Fibroblast of gingiva (primary cell): ENCODE measurements at places on chromosomes 7 and 10.

- no peak for DNase-seq
These were observed 1.3 kb downstream of the SLC26A4 start for GRCh38 chr7:107661865-107662379.

- peak; percentile 29 for DNase-seq
These were observed 7.5 kb downstream of the RABGEF1 start for GRCh38 chr7:66747881-66748511.

DNA sequence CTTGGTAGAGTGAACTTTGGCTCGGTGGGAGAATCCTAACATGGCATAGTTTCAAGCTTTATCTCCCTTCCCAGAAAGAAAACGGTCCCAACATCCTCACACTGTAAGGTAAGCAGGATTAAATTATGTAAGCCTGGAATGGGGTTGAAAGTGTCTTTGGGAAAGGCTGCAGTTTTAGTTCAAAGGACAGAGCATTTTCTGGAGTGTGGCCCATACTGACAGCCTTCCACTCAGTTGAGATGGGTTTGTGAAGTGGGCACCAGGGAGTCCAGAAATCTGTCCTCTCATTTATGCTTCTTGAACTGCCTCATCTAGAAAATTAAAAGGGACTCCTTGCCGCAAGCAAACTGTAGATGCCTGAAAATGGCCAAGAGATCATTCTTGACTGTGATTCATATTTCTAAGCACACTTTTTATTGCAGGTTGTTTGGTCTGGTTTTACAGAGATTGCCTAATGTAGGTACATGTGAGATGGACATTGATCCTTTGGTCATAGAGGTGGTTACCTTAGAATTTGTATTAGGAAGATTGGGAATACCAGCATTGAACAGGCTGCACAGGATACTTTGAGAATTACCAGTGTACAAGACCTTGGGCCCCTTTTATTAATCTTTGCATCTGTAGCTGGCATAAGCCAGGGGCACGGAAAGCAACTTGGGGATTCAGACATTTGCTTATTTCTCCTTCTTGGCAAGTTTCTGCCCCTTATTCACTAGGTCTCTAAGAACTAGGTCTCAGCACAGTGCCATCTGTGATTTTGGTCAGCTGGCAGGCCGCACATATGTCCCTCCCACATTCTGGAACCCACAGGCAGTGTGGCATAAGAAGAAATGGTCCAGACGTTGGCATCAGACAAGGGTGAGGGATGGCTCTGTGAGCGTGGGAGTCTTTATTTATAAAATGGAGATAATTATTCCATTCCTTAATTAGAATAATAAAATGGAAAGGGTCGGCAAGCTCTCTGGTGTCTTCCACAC is 125.9 kb downstream of the GLCCI1 start:
- DNase-seq, result no peak

DNA sequence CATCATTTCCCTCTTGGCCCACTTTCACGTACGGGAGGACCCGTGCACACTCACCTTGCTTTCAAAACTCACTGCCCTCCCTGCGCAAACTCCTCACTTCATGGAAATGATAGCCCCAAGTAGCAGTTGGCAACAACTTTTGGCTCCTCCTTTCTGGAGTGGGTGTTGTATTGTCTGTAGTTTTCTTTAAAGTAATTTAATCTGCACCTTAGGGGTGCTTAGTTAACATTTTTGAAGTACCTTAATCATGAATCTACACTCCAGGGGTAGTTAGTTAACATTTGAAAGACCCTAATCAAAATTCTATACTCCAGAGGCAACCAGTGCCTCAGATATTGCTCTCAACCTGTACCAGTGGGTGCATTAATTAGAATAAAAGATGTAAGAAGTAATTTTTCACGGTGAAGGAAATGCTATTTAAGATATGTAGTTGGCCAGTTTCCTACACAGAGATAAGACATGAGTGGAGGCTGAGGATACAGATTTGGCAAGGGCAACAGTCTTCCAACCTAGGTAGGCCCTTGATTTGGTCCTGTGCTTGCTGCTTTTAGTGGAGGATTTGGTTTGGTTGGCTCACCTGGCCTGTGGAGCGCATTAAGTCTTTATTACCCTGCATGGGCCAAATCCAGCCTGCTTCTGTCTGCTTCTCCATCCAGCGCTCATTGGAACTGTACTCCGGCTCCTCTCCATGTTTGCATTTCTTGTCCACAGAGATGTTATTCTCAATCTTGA is 93.0 kb downstream of the EXOC4 start:
- no peak for DNase-seq

GRCh38 chr7:12801107-12801506 is 113.7 kb downstream of the ARL4A start:
- no peak for DNase-seq

- DNase-seq, result no peak
These were observed 57.3 kb downstream of the TCF7L2 start for GRCh38 chr10:113007343-113007771.

DNA sequence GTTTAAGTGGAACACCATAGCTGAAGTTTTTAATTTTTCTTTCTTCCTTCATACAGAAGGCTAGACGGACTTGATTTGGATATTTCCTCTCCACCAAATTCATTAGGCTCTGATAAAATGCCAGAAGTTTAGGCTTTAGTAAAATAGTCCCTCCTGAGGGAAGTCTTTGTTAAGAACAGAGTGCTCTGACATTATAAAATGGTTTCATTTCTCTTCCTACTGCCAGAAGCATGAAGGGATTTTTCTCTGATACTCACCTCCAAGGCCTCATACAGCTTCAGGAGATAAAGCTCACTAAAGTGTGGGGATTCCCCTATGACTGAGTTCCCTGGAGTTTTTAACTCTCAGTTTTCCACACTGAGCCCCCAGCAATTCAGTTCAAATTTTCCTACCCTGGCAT is 1489.6 kb downstream of the REEP3 start:
- DNase-seq, result no peak

- no peak for DNase-seq
These were observed 46.2 kb downstream of the JAKMIP3 start for GRCh38 chr10:132111871-132112341.

GRCh38 chr10:100438674-100439315 is 24.0 kb upstream of the WNT8B start:
- DNase-seq, result no peak

DNA sequence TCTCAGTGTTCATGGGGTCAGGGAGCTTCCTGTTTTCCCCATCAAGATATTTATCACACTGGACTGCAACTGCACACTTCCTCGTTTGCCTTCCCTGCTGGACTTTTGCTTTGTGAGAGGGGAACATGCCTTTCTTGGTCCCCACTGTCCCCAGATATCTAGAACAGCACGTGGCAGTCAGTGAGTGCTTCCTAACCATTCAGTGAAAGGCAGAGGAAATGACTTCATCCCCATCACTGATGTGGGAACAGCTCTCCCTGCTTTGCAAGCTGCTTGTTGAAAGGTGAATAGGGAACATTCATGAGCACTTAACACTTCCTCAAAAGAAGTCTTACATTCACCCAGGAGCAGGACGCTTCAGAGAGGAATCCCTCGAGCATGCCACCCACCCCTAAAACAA is 135.4 kb downstream of the MYOF start:
- no peak for DNase-seq

DNA sequence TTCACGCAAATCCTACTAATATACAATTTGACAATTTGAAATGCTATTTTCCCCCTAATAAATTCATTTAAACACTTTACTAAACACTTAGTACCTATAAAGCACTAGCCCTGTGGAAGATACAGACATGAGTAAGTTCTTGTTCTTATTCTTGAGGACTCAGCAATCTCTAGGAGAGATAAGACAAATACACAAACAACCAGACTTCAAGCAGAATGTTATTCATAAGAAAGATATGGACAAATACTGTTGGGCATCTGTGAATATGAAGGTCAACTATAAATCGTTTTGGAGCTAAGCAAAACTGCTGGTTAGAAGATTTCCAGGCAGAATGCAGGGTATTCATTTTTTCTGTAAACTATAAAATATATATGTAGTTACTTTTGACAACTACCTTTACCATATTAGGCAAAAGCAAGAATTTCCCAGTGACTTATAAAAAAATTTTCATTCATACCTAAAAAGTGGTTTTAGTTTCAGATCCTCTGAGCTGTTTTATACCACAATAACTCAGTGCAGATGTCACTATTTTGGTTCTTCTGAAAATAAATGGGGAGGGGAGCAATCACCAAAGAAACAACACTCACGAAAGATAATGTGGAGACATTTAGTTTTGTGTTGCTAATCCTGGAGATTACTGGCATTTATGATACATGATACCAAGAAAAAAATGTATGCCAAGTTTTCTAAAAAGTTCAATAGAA is 3.8 kb downstream of the VPS41 start:
- DNase-seq, result no peak

DNA sequence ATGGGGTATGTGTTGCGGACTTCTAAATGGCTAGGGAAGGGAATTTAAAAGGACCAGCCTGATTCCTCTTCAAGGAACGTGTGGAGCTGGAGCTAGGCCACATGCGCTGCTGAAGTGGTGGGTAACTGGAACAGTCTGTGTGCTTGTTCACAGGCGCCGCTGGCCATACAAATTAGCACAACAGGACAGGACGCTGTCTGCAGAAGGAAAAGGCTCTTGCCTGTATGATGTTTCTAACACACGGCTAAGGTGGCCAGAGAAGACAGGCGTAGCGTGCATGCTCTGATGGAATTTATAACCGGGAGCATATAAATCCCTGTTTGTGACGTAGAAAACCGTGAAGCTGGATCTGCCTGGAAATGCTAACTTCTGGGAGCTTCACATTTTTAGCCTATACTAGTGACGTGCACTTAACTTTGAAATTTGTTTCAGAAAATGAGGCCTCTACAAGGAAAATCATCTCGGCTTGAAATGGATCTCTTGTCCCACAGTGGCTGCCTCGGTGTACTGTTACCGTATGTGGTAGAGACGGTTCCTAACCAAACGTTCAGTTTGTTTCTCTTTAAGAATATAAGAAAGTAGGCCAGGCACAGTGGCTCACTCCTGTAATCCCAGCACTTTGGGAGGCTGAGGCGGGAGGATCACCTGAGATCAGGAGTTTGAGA is 569.4 kb downstream of the PTPRN2 start:
- no peak for DNase-seq

DNA sequence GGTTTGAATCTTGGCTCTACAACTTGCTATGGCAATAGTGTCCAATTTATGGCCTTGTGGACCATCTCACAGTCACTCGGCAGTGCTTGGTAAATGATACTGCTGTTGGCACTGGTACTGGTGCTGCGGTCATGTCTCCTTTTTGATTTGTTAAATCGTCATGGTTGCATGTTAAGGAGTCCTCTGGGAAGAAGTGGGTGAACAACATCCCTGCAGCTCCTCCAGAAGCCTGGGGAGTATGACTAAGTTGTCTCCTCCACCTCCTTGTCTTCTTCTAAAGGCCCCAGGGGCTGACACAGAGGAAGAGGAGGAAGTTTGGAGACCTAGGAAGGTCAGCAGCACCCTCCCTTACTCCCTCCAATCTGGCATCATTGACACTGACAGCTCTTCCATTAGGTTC is 8.5 kb downstream of the ITPRIP start:
- DNase-seq, result peak; percentile 90

DNA sequence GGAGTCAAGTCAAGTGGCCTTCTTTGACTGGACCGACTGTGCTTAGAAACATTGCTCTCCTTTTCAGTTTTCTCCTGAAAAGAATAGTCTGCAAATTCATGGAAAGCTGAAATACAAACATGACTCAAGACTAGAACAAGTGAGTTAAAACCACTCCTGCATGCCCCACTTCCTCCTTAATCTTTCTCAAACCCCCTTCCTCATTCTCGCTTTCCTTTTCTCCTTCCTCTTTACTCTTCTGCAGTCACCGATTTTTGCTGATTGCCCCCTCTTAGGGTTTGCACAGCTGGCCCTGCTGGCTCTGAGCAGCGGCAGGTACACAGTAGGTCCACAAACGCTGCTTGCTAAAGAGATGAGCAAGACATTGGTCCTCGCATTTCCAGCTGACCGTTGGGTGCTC is 34.8 kb upstream of the MKI67 start:
- DNase-seq, result no peak

DNA sequence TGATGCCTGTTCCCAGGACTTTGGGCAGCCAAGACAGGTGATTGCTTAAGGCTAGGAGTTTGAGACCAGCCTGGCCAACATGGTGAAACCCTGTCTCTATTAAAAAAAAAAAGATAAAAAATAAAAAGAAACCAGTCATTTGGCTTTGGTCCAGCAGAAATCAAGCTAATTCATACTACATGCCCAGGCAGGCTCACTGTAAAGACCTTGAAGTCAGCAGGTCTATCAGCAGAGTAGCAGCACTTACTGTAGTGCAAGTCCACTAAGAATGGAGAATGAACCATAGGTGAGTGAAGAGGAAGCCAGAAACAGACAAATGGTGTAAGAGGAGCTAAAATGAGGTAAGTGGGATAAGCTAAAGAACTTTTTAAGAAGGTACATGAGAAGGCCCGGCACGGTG is 24.7 kb downstream of the PSPH start:
- DNase-seq, result no peak

GRCh38 chr10:110615057-110615747 is 28.9 kb upstream of the RBM20 start:
- no peak for DNase-seq

GRCh38 chr10:120684226-120684625 is 166.9 kb upstream of the WDR11 start:
- DNase-seq, result no peak

DNA sequence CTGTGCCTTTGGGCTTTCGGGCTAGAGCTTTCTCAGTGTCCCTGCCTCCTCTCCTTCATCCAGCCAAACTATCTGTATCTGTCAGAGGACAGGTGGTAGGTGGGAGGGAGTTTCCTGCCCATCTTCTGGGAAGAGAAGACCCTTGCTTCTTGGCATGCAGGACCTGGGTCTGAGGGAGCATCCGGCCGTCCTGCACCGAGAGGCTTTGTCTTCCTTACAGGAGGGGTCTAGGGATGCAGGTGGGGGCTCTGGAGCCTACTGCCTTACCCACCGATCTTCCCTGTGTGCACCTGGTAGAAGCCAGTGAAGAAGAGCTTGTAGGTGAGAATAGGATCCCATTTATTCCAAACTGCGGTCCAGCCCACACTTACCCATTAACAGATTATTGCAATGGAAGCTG is 5.8 kb upstream of the KLF6 start:
- DNase-seq, result no peak

DNA sequence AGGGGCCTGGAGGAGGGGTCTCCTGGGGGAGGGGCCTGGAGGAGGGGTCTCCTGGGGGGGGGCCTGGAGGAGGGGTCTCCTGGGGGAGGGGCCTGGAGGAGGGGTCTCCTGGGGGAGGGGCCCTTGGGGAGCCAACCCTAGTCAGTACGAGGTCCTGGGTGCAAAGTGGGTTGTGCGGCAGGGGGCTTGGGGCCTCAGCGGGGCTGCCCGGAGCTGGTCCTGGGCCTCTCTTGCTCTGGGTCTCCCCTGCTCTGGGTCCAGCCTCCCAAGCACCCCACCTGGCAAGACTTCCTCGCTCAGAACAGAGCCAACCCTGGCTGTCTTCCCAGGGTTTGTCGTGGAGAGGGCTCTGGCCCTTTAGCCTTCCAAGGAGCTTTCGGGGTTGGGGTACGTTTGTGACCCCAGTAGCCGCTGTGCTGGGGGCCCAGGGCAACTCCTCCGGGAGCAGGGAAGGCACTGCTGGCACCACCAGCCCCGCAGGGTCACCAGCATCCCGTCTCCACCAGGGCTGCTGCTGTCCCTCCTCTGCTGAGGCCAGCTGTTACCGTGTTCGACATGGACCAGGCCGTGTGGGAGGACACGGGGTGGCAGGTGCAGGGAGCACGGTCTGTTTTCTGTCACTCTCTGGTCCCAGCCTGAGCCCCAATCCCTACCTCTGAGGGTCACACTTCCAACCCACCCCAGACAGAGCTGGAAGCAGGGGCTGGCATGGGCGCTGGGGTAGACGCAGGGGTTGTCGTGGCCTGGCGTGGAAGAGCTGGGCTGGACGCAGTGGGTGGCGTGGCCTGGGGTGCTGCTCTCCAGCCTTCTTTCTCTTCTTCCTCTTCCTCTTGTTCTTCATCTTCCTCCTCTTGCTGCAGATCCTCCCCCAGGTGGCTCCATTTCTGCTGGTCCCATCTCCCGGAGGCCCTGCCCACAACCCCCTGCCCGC is 22.8 kb downstream of the PWWP2B start:
- DNase-seq, result no peak
